RPMI8226 (cell line): ENCODE measurements at places on chromosomes 7 and 10.

DNA sequence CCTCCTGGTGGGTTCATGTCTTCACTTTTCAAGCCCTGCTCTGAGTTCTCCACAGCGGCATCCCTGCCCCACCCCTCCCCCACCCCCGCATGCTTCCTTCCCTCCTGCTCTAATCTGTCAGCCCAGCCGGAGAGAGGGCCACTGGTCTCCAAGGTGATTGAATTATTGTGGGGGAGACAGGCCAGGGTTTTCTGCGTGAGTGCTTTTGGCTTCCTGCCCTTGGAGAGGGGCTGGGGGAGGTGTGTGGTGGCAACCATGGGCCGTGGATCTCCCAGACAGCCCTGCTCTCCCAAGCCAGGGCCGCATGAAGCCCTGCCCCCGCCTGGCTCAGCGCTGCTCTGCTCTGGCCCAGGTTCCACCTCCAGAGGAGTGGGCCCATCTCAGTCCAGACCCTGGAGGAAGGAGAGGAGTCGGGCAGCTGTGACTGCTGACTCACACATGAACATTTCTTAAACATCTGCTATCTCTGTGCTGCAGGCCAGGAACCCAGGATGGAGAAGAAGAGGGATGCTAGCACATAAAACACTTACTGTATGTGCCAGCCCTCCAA, 109.9 kb downstream of the ZMIZ1 start:
- no peak for DNase-seq

DNA sequence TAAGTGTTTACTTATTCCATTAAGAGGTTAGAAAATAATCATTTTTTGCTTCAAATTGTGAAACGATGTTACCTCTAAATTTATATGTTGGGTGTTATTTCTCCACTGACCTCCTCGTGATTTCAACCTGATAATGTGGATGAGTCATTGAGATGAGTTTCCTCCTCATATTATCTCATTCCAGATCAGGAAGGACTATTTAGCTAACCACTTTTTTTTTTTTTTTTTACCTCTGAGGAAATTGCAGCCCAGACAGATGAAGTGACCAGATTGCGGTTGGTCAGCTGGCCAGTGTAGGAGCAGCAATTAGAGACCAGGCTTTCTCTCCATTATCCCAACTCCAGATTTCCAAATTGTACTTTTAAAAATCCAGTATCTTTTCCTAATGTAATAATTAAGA, 248.7 kb downstream of the FZD1 start:
- DNase-seq: no peak

- no peak for DNase-seq
Observed at GRCh38 chr10:123429706-123430221, 236.4 kb upstream of the GPR26 start.

DNA sequence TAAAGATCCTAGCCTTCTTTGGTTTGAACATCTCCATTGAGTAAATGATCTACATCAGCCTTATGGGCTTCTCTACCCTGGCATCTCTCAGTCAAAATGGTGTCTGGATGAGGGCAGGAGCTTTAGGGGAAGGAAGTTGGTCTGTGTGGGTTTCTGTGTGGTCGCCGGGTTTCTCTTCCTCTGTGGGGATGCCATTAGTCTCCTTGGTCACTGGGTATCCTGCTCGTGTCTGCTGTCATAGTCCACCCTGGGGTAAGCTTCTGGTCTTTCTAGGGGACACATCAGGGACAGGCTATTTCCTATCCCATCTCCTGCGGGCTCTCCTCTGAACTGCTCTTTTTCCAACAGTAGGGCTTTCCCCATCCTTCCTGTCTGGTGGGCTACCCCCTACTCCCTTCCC, 150.3 kb upstream of the NPY start:
- DNase-seq: no peak

DNA sequence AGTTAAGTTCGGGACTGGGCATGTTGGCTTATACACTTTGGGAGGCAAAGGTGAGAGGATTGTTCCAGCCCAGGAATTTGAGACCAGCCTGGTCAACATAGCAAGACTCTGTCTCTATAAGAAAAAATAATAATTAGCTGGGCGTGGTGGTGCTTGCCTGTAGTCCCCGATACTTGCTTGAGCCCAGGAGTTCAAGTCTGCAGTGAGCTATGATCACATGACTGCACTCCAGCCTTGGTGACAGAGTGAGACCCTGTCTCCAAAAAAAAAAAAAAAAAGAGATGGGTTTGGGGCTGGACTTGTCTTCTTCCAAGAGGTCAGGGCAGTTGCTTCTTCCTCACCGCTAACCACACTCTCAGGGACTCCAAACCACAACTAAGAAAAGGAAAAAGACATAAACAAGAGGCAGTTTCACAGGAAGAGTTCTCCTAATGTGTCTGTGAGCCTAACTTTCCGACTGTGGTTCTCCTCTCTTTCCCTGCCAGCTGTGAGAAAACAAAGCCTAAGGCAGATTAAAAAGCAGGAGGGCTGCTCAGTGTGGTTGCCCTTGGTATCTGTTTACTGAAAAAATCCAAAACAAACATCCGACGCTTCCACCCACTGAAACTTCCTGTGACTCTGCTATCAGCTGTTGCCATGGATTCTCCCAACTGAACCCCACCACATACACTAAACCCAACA, 2.4 kb upstream of the SERPINE1 start:
- DNase-seq: peak; percentile 54

- no peak for DNase-seq
Observed at GRCh38 chr7:20917603-20918002, 130.9 kb upstream of the SP8 start.

- DNase-seq: no peak
Observed at GRCh38 chr10:96829029-96829773, 2.9 kb upstream of the LCOR start.

- peak; percentile 31 for DNase-seq
Observed at GRCh38 chr7:16982640-16983350, 101.0 kb upstream of the AGR3 start.
